ENCODE measurements at places on chromosomes 3 and 15.

DNA sequence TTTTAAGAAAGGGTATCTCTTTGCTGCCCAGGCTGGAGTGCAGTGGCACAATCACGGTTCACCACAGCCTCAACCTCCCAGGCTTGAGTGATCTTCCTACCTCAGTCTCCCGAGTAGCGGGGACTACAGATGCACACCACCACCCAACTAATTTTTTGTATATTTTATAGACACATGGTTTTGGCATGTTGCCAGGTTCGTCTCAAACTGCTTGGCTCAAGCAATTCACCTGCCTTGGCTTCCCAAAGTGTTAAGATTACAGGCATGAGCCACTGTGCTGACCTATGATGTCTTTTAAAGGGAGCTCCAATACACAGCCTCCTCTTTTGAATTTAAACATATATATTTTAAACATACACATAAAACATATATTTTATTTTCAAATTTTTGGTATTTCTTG is 60.9 kb downstream of the SLC9C1 start:
- DNase-seq: no peak

DNA sequence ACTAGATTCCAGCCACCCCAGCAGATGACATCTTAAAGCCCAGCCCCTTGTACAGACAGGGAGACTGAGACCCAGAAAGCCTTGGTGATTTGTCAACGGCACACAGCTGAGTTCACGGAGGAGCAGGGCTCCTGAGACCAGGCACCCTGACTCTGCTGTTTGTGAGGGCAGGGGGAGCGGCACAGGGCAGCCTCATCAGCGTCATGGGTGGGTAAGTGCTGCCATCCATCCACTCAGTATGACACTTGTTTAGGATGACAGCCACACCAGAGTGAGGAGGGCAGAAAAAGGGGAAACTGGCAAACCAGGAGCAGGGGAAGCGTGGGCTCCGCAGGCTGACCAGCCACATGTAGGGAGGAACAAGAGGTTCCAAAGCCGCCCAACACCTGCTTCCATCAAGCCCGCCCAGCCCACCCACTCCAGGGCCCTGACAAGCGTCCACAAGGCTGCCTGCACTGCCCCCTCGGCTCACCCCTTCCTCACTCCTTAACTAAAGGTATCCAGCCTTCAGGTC is 19.9 kb downstream of the RBPMS2 start:
- no peak for DNase-seq

- DNase-seq: no peak
Measured at GRCh38 chr3:145118303-145118702, 1042.7 kb downstream of the PLOD2 start.

DNA sequence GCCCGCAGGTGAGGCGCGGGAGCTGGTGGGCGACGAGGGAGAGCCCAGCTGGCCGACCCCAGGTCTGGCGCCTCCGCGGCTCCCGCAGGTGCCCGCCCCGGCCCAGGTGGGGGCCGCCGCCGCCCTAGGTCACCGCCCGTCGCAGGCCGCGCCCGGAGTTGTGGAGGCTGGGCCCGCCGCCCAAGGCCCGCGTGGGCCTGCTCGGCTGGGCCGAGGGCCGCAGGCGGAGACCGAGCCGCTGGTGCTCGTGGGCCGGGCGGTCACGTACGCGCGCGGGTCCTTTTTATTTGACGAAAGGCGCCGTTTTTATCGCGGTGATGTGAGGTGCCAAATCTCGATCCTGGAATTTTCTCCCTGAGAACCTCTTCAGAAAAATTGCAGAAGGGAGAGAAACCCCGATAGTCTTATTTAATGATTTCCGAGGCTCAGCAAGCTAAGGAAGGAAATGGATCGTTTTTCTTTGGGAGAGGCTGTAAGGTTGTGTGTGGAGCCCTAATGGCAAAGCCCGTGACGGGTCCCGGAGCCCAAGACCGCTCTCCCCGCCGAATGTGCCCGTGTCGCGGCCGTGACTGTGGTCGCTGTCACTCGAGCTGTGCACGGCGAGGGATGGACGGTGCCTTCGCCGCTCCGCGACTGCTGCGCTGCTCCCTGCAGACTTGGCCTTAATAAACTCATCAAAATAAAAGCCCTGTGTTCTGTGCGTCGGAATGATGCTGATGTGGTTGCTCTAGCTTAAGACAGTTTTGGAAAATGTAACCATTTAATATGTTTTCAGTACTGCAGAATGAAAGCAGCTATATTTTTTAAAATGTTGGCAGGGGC is 612 bp downstream of the APPL1 start:
- no peak for DNase-seq

Data from activated CD8-positive, alpha-beta memory T cell treated with anti-CD3 and anti-CD28 coated beads for 4 hours (primary cell).